Renal cortical epithelial cell (primary cell): ENCODE measurements at places on chromosomes 5 and 9.

DNA sequence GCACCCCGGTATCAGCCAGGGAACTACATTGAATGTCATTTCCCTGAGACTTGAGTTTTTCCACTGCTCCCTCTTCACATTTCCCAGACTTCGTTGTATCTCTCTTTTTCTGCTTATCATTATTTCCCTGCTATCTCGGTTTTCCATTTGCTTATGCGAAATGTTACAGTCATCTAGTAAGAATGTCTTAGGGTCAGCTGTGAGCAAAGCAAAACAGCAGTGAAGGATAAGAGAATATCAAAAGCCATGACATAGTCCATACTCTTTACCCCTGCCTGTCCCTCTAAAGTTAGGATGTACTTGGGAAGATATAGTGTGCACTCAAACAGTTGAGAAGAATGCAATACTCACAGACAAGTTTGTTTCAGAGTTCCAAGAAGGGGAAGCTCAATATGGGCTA is 88.7 kb downstream of the ITGA1 start:
- no peak for DNase-seq

- DNase-seq: peak; percentile 42
These were observed 4.6 kb downstream of the NRG2 start for GRCh38 chr5:140038373-140038957.

- no peak for DNase-seq
These were observed 27.2 kb upstream of the ZFR start for GRCh38 chr5:32471784-32472183.

DNA sequence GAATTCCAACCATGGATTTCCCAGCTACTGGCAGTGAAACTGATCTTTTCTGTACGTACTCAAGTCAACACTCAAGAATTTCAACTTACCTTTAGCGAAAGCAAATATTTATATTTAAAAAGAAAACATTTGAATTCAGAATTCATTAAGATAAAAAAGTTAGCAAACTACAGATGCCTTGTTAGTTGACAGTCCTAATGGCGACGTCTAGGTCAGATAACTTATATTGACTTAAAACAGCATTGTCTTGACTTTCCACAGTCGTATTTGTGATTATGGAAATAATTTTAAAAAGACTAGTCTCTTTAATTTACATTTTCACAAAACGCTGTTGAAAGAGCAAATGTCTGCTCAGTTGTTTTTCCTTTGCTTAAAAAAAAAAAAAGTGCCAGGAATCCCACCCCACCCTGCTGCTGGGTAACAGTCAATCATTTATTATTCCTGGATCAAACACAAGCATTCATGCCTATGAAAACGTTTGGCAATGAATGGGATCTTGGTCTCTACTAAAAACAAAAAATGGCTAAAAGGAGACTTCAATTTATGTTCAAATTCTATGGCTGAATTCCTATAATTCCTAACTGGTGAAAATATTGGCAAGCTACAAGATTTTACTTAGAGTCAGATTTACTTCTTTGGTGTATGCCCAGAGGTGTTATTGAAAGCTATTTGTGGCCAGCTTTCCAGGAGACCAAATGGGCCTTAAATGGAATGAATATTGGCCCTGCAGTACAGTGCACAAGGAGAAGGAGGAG is 22.0 kb downstream of the OR2S2 start:
- peak; percentile 88 for DNase-seq

DNA sequence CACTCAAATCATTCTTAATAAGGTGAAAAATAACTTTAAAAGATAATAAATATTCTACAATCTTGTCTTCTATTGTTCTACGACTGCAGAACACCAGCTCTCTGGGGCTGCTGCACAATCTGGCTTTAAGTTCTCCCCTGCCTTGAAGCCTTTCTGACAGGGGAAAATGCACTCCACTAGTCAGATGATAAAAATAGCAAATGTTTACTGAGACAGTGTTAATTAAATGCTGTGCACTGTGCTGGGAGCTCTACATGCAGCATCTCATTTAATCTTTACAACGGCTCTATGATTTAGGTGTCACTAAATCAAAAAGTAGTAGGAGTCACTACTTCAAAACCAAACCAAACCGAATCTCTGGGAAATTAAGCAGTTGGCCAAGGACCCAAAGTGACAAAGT is 132.7 kb downstream of the SLIT3 start:
- DNase-seq: no peak
